Endothelial cell (in vitro differentiated cells): ENCODE measurements at places on chromosomes 1 and 21. TPM values are rescaled to one million over a fixed set of nuclear protein-coding genes. Genes with fewer than 3 reads are reported as not detected.

- H3K27ac ChIP-seq: no peak overlapping the region
- no peaks in the 10 kb centered on the region for H3K27me3 ChIP-seq
- DNase-seq: no peak
Measured at GRCh38 chr1:190759807-190760206, 282.1 kb upstream of the BRINP3 start.

GRCh38 chr1:104706631-104707147, 957.0 kb downstream of the AMY1C start:
- no peak overlapping the region for H3K4me3 ChIP-seq
- H3K27ac ChIP-seq: no peak overlapping the region
- H3K27me3 ChIP-seq: no peaks in the 10 kb centered on the region
- no peaks in the 10 kb centered on the region for H3K36me3 ChIP-seq
- H3K4me1 ChIP-seq: peaks cover 3% of the 10 kb centered on the region

DNA sequence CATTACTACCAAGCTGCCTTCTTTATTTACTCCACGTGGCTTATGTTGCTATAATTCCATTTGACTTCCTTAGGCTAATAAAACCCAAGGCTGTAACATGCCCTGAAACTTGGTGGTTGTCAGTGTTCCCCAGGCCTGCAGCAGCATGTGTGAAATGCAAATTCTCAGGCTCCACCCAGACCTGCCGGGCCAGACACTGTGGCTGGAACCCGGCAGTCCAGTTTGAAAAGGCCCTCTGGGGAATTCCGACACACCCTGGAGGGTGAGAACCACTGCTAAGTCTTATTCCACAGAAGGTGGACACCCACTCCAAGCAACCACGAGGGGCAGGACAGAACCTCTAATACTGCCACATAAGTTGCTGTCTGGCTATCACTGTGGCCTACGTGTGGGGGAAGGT, 41.4 kb downstream of the URB1 start:
- H3K36me3 ChIP-seq: peaks cover 50% of the 10 kb centered on the region
- no peak overlapping the region for H3K27ac ChIP-seq
- no peak for DNase-seq

DNA sequence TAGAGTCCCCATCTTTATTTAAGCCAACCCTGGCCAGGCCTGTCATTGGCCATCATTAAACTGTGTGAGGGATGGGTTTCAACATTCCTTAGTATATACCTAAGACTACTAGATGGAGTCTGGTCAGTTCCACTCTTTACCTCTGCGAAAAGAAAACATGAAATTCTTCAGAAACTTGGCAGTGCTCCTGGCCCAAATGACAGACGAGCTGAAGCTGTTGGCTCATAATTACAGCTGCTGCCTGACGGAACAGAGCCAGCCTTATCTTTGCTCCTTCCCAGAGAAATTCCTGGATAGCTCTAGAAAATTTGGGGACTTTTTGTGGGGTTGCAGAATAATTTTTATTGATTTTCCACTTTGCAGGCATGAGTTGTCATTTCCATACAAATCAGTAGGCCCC, 30.4 kb downstream of the NPHS2 start:
- no peak overlapping the region for H3K4me3 ChIP-seq
- H3K27me3 ChIP-seq: no peaks in the 10 kb centered on the region
- no peaks in the 10 kb centered on the region for H3K4me1 ChIP-seq
- no peak overlapping the region for H3K27ac ChIP-seq

FCER1G gene
- total RNA-seq: 4.3 TPM

DNA sequence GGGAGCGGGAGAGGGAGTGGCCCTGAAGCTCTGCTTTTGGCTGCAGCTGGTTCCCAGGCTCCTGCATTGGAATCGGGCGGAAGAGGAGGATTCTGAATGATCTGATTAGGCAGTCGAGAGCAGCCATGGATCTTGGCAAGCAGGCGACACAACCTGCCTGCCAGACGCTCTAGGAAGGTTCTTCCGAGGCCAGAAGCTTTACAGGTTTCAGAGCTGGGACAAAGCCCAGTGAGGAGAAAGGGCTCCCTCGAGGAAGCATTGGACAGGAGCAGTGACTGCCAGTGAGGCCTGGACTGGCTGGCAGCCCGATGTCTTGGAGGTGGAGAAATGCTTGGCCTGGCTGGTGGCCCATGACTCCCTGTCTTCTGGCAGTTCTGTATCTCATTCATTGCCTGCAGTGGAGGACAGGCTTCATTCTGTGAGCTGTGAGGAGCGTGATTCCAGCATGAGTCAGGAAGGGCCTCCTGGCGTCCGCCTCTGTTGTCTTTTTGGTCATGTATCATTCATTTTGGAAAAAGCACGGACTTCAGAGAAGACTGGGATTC, 132.7 kb upstream of the IPO9 start:
- H3K36me3 ChIP-seq: peaks cover 7% of the 10 kb centered on the region
- H3K27ac ChIP-seq: peak overlapping the region; percentile 52
- H3K4me3 ChIP-seq: no peak overlapping the region
- H3K27me3 ChIP-seq: peaks cover 12% of the 10 kb centered on the region
- peaks cover 4% of the 10 kb centered on the region for H3K4me1 ChIP-seq

DNA sequence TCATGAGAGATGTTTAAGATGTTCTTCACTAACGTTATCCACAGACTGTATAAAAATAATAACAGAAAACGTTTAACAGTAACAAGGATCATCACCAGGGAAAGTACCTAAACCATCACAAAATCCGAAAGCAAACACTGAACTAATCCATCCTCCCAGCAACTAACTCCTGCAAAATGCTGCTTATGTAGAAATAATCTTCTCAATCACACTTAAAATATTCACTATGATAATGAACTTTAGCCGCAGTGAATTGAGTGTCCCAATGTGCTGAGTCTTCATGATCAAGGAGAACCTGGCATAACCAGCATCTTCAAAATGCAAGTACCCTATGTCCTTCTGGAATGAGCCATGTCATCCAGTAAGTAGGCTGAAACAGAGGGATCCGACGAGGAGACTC, 166.1 kb downstream of the LTN1 start:
- no peak overlapping the region for H3K4me3 ChIP-seq
- peaks cover 3% of the 10 kb centered on the region for H3K4me1 ChIP-seq
- DNase-seq: no peak
- no peaks in the 10 kb centered on the region for H3K36me3 ChIP-seq
- no peak overlapping the region for H3K27ac ChIP-seq
- H3K27me3 ChIP-seq: peaks cover 4% of the 10 kb centered on the region

TCHH gene
- 0.38 TPM for total RNA-seq
